Stomach (tissue), 19 donors: ENCODE measurements at places on chromosomes 2 and 18. TPM values are rescaled to one million over a fixed set of nuclear protein-coding genes. Genes with fewer than 3 reads are reported as not detected.

GRCh38 chr2:109105113-109105512 is 23.9 kb upstream of the SH3RF3 start:
- H3K27me3 ChIP-seq: peaks cover 3% of the 10 kb centered on the region
- H3K4me3 ChIP-seq: no peak overlapping the region
- DNase-seq: no peak
- H3K36me3 ChIP-seq: no peaks in the 10 kb centered on the region
- no peak overlapping the region for H3K27ac ChIP-seq

DNA sequence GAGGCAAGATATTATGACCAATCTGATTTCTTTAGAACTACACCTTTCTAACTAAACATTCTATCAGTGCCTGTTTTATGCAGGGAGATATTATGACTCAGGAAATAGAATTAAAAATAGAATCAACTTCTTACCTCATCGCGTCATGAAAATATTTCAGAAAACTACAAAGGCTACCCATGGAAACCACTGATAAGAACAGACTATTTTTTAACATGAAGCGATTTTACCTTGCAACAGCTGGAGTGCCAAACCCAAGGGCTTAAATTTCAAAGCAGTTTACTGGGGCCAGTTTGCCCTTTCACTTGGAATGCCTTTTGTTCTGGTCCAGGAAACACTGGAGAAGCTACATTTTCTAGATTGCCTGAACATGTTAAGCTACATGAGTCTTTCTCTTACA is 304.8 kb upstream of the CCDC68 start:
- peak overlapping the region; percentile 1 for H3K27ac ChIP-seq
- no peaks in the 10 kb centered on the region for H3K27me3 ChIP-seq
- DNase-seq: peak; percentile 71

- DNase-seq: no peak
- H3K27me3 ChIP-seq: no peaks in the 10 kb centered on the region
- no peak overlapping the region for H3K27ac ChIP-seq
- H3K36me3 ChIP-seq: no peaks in the 10 kb centered on the region
Measured at GRCh38 chr2:41923156-41923786, 124.5 kb upstream of the PKDCC start.

DNA sequence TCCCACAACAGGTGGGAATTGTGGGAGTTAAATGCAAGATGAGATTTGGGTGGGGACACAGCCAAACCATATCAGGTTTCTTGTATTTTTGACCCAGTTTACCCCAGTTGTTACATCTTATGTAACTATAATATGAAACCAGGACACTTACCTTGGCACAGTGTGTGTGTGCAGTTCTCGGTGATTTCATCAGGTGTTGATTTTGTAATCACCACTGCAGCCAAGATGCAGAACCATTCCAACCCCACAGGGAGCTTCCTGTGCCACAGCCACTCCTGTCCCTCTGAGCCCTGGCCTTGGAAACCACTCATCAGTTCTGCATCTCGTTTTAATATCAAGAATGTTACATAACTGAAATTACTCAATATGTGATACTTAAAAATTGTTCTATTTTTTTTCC is 31.8 kb downstream of the ATP9B start:
- DNase-seq: no peak
- H3K27me3 ChIP-seq: no peaks in the 10 kb centered on the region
- no peaks in the 10 kb centered on the region for H3K36me3 ChIP-seq
- no peaks in the 10 kb centered on the region for H3K4me1 ChIP-seq
- H3K27ac ChIP-seq: no peak overlapping the region

GRCh38 chr2:9638532-9638931 is 7.7 kb upstream of the YWHAQ start:
- no peak overlapping the region for H3K27ac ChIP-seq
- H3K27me3 ChIP-seq: no peaks in the 10 kb centered on the region
- H3K36me3 ChIP-seq: no peaks in the 10 kb centered on the region
- H3K4me1 ChIP-seq: peaks cover 26% of the 10 kb centered on the region
- peak; percentile 53 for DNase-seq

GRCh38 chr2:164252568-164253287 is 368.6 kb downstream of the GRB14 start:
- no peaks in the 10 kb centered on the region for H3K4me1 ChIP-seq
- H3K27me3 ChIP-seq: no peaks in the 10 kb centered on the region
- H3K36me3 ChIP-seq: no peaks in the 10 kb centered on the region
- no peak overlapping the region for H3K4me3 ChIP-seq
- DNase-seq: no peak

GRCh38 chr2:242030226-242030575 is 160.7 kb downstream of the RTP5 start:
- no peak overlapping the region for H3K27ac ChIP-seq
- H3K27me3 ChIP-seq: peaks cover 7% of the 10 kb centered on the region
- H3K4me3 ChIP-seq: no peak overlapping the region
- no peaks in the 10 kb centered on the region for H3K4me1 ChIP-seq
- no peak for DNase-seq
- H3K36me3 ChIP-seq: no peaks in the 10 kb centered on the region

DNA sequence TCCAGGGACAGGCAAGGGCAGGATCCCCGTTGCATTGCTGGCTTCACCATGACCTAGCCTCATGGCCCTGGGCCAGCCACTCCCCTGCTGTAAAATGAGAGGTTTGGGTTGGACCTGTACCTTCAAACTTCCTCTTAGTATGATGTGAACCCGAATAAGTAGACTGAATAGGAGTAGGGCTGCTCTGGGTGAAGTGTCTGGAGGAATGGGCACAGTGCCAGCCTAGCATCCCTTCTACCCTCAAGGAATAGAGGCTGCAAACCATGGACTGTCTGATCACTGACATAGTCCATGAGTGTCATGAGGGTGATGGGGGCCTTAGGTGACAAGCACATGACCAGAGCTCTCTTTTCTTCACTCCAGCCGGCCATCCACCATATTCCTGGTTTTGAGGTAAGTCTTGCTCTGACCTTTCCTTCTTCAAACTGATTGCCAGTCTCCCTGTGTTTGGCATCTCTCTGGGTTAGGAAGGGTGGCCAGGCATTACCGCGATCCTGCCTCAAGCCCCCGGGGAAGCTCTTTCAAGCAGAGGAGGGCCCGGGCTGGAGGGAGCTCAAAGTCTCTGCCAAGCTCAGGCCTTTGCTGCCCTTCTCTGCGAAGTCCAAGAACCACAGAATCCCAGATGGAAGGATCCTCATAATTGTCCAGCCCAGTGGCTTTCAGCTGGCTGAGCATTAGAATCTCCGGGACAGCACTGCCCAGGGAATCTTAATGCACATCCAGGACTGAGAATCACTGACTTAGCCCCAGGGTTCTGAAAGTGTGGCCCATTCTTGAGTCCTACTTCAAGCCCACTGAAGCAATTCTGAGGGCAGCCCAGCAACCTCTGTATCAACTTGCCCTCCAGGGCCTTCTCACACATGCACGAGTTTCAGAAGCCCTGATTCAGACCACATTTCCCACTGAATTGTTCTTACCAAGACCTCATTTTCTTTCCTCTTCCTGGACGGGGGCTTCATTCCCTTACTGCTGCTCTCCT is 148.1 kb downstream of the DYSF start:
- no peak overlapping the region for H3K27ac ChIP-seq
- no peaks in the 10 kb centered on the region for H3K27me3 ChIP-seq
- H3K4me3 ChIP-seq: no peak overlapping the region
- H3K36me3 ChIP-seq: peaks cover 25% of the 10 kb centered on the region

GRCh38 chr2:38653380-38653714 is 12.6 kb upstream of the GALM start:
- no peak for DNase-seq
- no peak overlapping the region for H3K4me3 ChIP-seq
- no peaks in the 10 kb centered on the region for H3K27me3 ChIP-seq
- peaks cover 26% of the 10 kb centered on the region for H3K4me1 ChIP-seq

DNA sequence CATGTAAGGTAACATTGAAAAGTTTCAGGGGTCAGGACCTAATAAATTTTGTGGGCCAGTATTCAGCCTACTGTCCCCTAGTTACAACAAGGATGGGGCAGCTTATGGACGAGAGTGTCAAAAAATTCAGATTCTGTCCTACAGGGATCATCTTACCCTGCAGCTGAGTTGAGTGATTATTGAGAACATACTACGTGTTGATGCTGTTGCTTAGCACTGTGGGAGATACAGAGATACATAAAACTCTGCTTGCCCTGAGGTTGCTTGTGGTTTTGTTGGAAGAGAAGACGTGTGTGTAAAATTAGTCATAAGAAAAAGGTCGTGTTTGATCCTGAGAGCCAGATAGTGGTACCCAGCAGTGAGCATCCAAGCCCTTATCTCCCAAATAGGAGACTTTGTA is 253.2 kb downstream of the NEDD4L start:
- peaks cover 48% of the 10 kb centered on the region for H3K4me1 ChIP-seq
- no peak for DNase-seq
- no peak overlapping the region for H3K4me3 ChIP-seq
- H3K27me3 ChIP-seq: no peaks in the 10 kb centered on the region
- no peak overlapping the region for H3K27ac ChIP-seq
- no peaks in the 10 kb centered on the region for H3K36me3 ChIP-seq

DNA sequence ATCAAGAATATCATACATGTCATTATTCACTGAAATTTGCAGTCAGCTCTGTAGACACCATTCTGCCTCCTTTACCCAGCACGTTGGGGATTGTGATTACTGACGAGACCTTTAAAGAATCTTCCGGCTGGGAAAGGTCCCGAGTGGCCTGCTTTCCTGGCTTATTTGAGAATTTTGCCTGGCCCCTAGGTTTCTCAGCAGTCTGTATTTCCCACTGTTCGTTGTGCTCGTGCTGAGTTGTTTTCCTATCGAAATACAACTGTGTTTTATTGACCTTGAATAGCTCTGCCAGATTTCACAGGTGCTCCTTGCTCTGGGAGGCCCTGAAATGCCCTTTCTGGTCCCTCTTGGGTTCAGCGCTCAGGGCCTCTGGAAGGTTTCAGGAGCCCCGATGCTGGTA is 94.9 kb downstream of the AGAP1 start:
- no peaks in the 10 kb centered on the region for H3K4me1 ChIP-seq
- no peak overlapping the region for H3K27ac ChIP-seq
- no peak for DNase-seq
- H3K4me3 ChIP-seq: no peak overlapping the region

GRCh38 chr18:27135504-27136207 is 49.5 kb downstream of the CHST9 start:
- H3K36me3 ChIP-seq: no peaks in the 10 kb centered on the region
- no peak overlapping the region for H3K4me3 ChIP-seq
- no peaks in the 10 kb centered on the region for H3K4me1 ChIP-seq
- no peak for DNase-seq
- H3K27ac ChIP-seq: no peak overlapping the region
- no peaks in the 10 kb centered on the region for H3K27me3 ChIP-seq

DNA sequence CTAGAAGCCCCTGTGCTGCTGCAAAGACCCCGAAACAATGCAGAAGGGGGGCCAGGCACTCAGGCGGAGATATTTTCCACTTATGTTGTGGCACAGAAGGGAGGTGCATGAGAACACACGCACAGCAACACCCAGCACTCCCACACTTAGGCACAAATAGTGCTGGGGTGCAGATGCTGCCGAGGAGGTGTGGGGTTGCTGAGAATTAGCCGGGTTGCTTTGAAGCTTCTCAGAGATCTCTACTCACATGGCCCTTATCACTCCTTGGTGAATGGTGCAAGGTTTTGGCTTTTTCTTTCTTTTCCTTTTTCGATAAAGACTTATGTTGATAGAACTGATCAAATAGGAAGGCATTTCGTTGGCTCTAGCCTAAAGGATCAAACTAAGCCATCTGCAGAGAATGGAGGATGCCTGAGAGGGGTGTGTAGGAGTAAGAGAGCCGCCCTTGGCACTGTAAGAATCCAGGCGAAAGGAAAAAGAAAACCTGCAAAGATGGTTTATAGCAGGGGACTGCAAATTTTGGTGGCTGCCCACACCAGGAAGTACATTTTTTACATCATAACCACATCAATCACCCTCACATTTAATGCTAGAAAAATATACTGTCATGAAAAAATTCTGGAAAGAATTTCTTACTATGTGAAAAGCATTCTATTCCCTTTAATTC is 27.9 kb upstream of the FHL2 start:
- DNase-seq: no peak
- H3K27ac ChIP-seq: no peak overlapping the region
- peaks cover 18% of the 10 kb centered on the region for H3K4me1 ChIP-seq
- H3K27me3 ChIP-seq: no peaks in the 10 kb centered on the region
- H3K4me3 ChIP-seq: no peak overlapping the region

DNA sequence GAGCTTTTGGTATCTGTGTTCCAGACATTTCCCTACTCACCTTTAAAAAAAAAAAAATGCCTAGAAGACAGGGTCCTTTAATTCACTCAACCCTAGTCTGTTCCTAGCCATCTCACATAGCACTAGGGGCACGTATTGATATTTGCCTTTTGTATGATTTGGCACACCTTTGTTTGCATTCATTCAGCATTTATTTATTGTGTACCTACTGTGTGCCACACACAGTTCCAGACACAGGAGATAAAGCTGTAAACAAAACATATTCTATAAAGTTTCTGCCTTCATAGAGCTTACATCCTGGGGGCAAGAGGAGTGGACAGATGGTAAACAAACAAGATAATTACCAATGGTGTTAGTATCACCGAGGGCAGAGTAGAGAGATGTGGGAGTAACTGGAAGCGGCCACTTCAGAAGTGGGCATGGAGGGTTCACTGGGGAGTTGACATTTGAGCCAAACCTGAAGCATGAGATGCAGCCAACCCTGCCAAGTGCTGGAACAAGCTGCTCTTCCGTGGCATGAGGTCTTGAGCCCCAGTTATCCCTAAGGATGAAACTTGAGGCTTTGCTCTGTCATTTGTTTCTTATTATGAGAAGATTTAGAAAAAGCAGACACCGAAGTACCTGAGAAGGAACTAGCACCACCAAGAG is 18.2 kb downstream of the MAPRE2 start:
- no peaks in the 10 kb centered on the region for H3K27me3 ChIP-seq
- no peaks in the 10 kb centered on the region for H3K36me3 ChIP-seq
- no peak for DNase-seq

GRCh38 chr2:25397777-25398176 is 56.1 kb upstream of the DNMT3A start:
- no peaks in the 10 kb centered on the region for H3K4me1 ChIP-seq
- H3K36me3 ChIP-seq: no peaks in the 10 kb centered on the region
- no peak overlapping the region for H3K27ac ChIP-seq
- no peaks in the 10 kb centered on the region for H3K27me3 ChIP-seq
- no peak overlapping the region for H3K4me3 ChIP-seq
- DNase-seq: no peak

DNA sequence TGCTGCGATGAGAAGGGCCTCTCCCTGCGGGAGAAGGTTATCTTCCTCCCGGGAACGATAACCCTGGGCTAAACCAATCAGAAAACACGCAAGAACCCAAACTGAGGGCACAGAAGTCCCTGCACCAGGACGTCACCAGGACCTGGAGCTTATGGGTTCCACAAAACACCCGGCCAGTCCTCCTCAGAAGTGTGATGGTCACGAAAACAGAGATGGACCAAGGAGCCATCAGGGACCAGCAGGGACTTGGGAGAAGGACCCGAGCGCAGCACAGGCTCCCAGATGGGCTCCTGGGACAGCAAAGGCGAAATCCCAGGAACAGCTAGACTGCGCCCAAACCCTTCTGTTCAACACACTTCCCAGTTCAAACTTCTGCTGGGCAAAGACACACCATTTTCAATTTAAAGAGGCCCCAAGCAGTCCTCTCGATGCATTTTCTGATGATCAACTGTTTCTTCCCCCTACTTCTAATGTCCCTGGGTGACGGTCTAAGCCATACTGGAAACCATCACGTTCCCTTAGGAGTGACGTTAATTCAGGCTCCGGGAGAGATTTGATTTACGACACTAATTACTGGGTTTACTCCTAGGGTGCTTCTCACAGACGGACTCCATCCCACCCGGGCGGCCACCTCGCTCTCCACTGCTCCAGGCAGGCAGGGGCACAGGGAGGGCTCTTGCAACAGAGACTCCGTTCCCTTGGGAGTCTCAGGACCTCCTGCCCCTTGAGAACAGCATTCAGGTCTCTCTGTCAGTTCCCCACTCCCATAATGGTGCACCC is 29.2 kb downstream of the ZNF516 start:
- peaks cover 18% of the 10 kb centered on the region for H3K36me3 ChIP-seq
- no peak overlapping the region for H3K27ac ChIP-seq
- H3K4me3 ChIP-seq: no peak overlapping the region
- H3K27me3 ChIP-seq: no peaks in the 10 kb centered on the region

The ITGB6 gene
- total RNA-seq: 49.6 TPM

The BAZ2B gene
- 245 TPM for total RNA-seq

The CCDC102B gene
- 11.2 TPM for total RNA-seq
